Left lung (tissue), 14 donors: ENCODE measurements at places on chromosomes 12 and 14. TPM values are rescaled to one million over a fixed set of nuclear protein-coding genes. Genes with fewer than 3 reads are reported as not detected.

- DNase-seq, result no peak
Measured at GRCh38 chr14:50410071-50410470, 13.4 kb upstream of the CDKL1 start.

- peak; percentile 27 for DNase-seq
Measured at GRCh38 chr14:105857220-105857825, 330.9 kb downstream of the TMEM121 start.

DNA sequence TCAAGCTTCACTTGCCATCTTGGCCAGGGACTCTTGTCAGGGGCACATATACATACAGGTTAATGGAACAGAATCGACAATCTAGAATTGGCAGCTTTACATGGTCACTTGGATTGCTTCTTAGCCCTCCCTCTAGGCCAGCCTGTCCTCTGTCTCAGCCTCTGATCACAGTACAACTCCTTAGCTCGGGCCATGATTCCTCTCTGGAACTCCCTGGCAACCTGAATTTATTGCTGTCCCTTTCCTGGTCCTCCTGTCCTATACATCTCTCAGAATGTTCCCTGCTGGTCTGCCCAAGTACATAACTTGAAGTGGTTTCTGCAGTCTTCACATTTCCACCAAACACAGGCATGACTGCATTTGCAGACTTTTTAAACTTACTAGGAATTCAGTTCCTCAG, 79.9 kb upstream of the CCDC175 start:
- no peak for DNase-seq

KRT5 gene
- total RNA-seq, result 0.79 TPM

DNA sequence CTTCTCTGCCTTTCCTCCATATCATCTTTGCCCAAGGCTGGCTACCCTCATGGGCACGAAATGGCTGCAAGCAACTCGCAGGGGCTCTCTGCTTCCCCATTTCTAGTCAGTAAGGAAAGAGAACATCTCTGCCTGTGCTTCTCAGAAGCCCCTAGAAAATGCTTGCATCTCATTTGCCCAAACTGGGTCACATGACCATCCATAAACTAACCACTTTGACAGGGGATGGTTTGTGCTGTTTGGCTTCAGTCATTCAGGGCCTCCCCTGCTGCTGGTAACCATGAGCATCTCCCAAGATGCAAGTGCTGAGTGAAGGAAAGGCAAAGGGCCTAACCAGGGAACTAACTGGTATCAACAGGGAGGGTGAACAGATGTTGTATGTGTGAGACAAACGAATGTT, 91.1 kb downstream of the CCDC60 start:
- no peak for DNase-seq

DNA sequence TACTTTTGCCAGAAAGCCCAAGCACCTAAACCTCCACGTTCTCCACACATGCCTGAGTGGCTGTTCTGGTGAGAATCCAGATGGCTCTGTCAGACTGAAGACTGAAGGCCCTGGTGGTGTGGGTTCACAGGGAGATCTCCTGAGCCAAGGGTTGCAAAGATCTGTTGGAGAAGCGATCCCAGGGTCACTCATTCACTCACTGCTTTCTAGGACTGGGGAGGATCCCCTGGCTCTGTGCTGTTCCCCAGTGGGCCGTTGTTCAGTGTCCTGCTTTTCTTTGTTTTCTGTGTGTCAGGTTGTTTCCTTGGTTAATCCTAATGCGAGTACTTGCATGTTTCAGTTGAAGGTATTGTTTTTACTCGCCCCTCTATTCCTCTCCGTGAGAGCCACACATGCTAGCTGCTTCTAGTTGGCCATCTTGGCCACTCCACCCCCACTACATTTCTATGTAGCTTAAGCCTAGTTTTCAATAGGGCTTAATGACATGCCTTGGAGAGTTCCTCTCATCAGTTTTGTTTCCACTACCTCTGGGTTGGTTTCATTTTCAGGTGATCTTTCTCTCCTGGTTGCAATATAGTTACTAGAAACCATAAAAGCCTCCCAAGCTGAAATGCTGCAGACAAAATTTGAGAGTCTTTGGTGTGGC, 144.5 kb upstream of the SLC38A2 start:
- DNase-seq, result no peak

SLC6A15 gene
- 0.21 TPM for total RNA-seq

CTDSP2 gene
- 210 TPM for total RNA-seq

- no peak for DNase-seq
Measured at GRCh38 chr14:33916663-33917565, 34.0 kb downstream of the EGLN3 start.

DNA sequence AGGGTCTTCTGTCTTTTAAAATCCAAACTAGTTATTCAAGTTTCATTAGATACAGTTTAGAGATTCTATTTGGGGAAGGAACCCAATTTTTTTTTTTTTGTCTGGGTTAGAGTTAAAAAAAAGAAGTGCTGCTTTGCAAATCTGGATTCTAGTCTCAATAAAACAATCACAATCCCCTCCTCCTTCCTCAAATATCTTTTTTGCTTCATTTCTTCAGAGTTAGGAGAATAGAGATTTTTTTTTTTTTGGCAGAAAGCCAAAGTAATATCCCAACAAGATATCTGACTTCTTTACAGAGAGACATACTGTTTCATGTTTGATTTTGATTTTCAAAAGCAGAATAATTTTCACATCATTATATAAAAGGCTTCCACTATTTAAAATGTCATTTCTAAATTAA, 201.9 kb downstream of the FOXN3 start:
- DNase-seq, result peak; percentile 15

DNA sequence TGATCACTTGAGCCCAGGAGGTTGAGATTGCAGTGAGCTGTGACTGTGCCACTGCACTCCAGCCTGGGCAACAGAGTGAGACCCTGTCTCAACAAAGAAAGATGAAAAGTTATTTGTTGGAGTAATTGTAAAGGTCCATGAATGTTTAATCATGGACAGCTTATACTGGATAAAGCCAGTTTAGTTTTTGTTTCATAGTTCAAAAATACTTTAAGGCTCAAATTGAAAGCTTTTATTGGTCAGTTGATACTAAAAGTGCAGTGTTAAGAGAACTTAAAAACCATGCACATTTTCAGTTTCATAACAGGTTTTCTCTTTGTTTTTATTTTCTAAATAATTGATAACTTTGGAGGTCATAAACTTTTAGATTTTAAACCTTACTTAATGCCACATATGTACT, 108.4 kb downstream of the MON2 start:
- no peak for DNase-seq

- DNase-seq, result no peak
Measured at GRCh38 chr14:88863167-88863566, 38.7 kb downstream of the TTC8 start.

GPD1 gene
- total RNA-seq, result 8.5 TPM

DNA sequence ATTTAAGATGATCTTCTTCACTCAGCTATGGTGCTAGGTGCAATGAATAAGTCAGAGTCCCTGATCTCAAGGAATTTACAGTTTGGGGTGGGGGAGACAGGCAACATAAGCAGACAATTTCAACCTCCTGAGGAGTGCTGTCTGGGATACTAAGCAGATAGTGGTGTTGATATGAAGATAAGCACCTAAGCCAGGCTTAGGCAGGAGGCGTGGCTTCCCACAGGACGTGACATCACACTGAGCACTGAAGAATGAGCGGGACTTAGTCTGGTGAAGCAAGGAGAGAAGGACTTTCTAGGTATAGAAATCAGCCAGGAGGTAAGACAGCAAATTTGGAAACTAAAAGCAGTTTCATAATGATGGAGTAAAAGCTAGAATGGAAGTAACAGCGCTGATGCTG, 6.8 kb downstream of the PRPH start:
- no peak for DNase-seq

OR4E1 gene
- not detected for total RNA-seq

GRCh38 chr12:26434299-26435068, 239.1 kb downstream of the SSPN start:
- no peak for DNase-seq

- no peak for DNase-seq
Measured at GRCh38 chr14:92503756-92504491, 9.7 kb upstream of the RIN3 start.

GRCh38 chr12:91940322-91940721, 205.3 kb downstream of the BTG1 start:
- no peak for DNase-seq

ANG gene
- 10.3 TPM for total RNA-seq
